SJSA1 (cell line): ENCODE measurements at places on chromosomes 5 and 9.

DNA sequence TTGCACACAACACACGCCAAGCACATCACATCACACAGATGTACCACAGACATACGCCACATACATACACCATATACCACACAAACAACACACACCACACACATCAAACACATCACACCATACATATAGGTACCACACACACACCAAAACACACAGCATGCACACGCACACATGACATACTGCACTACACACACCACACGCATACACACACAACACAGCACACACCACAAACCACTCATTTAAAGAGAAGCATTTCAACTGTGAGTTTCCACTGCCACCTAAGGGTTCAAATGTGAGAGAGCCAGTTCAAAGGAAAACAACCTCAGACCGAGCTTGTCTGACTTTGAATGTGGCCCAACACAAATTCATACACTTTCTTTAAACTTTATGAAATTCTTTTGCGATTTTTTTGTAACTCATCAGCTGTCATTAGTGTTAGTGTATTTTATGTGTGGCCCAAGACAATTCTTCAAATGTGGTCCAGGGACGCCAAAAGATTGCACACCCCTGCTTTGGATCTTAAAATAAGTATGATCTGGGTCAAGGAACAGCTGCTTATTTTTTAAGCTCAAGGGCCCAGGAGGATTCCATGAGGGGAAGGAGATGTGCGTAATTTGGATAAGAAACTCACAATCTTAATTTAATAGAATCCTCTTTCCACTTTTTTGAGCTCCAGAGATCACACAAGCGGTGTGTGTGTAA lies 494.6 kb downstream of the GADD45G start:
- no peaks in the 10 kb centered on the region for H3K27me3 ChIP-seq
- no peaks in the 10 kb centered on the region for H3K36me3 ChIP-seq
- no peak for DNase-seq
- no peaks in the 10 kb centered on the region for H3K4me1 ChIP-seq
- no peak overlapping the region for H3K27ac ChIP-seq

- no peaks in the 10 kb centered on the region for H3K4me1 ChIP-seq
- H3K36me3 ChIP-seq, result no peaks in the 10 kb centered on the region
- H3K4me3 ChIP-seq, result no peak overlapping the region
- H3K27ac ChIP-seq, result no peak overlapping the region
Observed at GRCh38 chr5:16550316-16550952, 66.4 kb downstream of the RETREG1 start.

DNA sequence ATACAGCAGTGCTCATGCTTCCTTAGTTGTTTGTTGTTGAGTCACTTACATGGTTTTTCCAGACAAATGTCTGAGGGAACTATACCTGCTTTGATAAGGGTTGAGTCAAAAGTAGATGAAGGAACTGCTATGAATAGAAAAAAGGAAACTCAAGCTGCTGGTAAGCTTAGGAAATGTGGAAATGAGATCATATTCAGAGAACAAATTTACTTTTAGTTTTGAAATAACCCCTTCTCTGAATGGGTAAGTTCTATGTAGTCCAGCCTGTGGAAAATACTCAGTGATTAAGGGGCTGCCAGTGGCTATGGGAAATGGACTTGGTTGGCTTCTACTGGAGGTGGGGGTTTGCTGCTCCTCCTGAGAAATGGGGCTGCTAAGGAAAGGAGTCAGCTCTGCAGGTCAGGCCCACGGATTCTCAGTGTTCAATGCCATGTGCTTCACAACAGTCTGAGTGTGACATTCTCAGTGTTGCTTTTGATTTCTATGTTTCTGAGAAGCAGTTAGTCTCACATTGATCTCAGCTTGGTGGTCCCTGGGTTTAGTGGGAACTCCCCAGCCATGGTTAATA lies 47.7 kb upstream of the GLRX start:
- H3K36me3 ChIP-seq, result no peaks in the 10 kb centered on the region
- no peak overlapping the region for H3K27ac ChIP-seq
- no peaks in the 10 kb centered on the region for H3K27me3 ChIP-seq
- DNase-seq, result no peak
- H3K4me3 ChIP-seq, result no peak overlapping the region

DNA sequence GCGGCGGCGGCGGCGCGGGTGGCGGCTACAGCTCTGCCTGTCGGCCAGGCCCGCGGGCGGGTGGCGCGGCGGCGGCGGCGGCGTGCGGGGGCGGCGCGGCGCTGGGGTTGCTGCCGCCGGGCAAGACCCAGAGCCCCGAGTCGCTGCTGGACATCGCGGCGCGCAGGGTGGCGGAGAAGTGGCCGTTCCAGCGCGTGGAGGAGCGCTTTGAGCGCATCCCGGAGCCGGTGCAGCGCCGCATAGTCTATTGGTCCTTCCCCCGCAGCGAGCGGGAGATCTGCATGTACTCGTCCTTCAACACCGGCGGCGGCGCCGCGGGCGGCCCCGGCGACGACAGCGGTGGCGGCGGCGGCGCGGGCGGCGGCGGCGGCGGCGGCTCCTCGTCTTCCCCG lies 296 bp downstream of the ZSWIM6 start:
- peaks cover 37% of the 10 kb centered on the region for H3K36me3 ChIP-seq
- no peaks in the 10 kb centered on the region for H3K27me3 ChIP-seq
- peak overlapping the region; percentile 90 for H3K4me3 ChIP-seq
- H3K4me1 ChIP-seq, result peaks cover 36% of the 10 kb centered on the region
- H3K27ac ChIP-seq, result no peak overlapping the region
- no peak for DNase-seq

DNA sequence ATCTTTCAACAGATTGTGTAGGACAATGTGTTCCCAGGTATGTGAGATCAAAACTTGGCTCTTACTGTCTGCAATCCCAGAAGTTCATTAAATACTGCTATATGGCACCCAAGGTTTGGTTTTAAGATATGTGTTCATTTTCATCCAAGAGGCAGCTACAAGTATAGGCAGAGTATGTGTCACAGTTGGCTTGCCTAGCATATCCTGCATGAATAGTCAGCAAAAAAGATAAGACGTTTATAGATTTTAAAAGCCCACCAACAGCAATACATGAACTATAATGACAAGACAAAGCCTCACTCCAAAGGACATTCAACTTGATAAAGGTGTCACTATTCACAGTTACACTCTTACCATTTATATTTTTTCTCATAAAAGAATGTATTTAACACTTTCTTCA lies 99.1 kb downstream of the BNC2 start:
- H3K4me1 ChIP-seq, result no peaks in the 10 kb centered on the region
- H3K36me3 ChIP-seq, result no peaks in the 10 kb centered on the region
- no peak overlapping the region for H3K27ac ChIP-seq

DNA sequence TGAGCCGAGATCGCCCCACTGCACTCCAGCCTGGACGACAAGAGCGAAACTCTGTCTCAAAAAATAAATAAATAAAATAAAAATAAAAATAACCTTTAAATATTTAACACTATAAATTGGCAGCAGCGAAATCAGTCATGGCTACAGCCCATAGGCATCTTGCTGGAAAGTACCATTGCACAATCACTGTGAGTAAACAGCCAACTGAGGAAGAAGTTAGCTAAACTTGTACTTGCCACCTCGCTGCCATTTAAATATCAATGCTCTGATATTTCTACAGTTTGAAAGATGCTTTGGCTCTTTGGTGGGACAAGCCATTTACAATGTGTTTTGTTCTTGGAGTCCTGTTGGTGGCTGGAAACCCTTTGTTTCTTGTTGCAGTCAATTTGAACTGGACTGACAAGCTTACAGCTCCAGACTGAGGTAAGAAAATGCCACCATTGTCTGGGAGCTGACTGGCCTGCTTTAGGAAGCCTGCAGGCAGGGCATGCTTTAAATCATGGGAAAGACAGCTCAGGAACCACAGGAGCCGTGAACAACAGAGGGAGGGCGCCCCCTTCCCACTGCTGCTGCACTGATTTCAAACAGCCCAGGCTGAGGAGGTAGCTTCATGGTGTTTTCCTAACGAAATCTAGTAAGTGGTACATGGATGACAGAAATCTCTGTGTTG lies 322.8 kb upstream of the RFX3 start:
- no peaks in the 10 kb centered on the region for H3K27me3 ChIP-seq
- no peaks in the 10 kb centered on the region for H3K4me1 ChIP-seq
- H3K4me3 ChIP-seq, result no peak overlapping the region
- DNase-seq, result peak; percentile 13
- H3K36me3 ChIP-seq, result no peaks in the 10 kb centered on the region

GRCh38 chr5:33270671-33271070 lies 170.1 kb upstream of the TARS1 start:
- H3K27ac ChIP-seq, result no peak overlapping the region
- DNase-seq, result no peak
- H3K36me3 ChIP-seq, result no peaks in the 10 kb centered on the region
- H3K4me1 ChIP-seq, result peaks cover 22% of the 10 kb centered on the region
- H3K4me3 ChIP-seq, result no peak overlapping the region

GRCh38 chr5:147565524-147565923 lies 55.7 kb upstream of the DPYSL3 start:
- H3K27ac ChIP-seq, result 0 out of 2 replicates have a peak overlapping the region, but pooled peaks have one; percentile 18
- H3K4me3 ChIP-seq, result no peak overlapping the region
- H3K27me3 ChIP-seq, result no peaks in the 10 kb centered on the region
- H3K4me1 ChIP-seq, result peaks cover 59% of the 10 kb centered on the region
- H3K36me3 ChIP-seq, result no peaks in the 10 kb centered on the region
- DNase-seq, result peak; percentile 71
